ENCODE measurements at places on chromosomes 4 and X.

- DNase-seq, result no peak
Measured at GRCh38 chr4:85102606-85103005, 136.1 kb upstream of the WDFY3 start.

DNA sequence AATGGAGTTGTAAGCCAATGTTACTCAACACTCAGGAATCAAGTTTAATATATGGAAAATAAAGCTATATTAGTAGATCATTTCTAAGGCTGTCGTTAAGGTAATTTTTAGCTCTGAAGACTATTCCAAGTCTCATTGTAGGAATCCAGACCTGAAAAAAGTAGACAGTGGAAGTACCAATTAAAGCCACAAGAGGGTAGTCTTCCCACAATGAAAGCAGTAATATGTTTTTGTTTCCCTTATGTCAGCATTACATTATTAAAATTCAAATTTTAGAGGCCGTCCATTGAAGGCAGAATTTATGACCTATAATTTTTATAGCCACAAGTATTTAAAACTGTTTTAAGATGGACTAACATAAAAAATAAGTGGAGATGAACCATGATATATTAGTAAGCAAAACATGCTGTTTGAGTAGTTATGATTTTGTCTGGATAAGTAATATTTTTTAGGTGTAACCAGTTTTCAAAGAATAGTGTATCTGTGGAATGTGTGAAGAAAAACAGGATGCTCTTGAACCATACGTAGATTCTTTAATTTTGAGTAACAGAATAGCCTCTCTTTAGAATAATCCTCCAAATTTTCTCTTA is 372.6 kb upstream of the TECRL start:
- DNase-seq, result peak; percentile 57

DNA sequence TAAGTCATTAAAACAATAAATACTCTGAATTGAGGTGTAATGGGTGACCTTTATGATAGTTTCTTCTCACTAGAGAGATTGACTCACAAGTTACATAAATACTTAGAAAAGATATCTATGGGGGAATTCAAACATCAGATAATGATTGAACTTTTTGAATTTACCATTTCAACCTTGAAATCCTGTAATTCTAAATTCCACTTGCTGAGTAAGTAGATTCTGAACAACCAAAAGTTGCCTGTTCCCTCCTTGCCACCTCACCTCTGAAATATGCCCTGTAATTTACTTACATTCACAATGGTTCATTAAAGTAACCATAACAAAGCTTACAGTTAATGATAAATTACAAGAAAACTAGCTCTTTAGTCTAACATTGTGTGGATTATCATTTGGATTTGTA is 43.3 kb upstream of the SLC39A8 start:
- DNase-seq, result no peak

DNA sequence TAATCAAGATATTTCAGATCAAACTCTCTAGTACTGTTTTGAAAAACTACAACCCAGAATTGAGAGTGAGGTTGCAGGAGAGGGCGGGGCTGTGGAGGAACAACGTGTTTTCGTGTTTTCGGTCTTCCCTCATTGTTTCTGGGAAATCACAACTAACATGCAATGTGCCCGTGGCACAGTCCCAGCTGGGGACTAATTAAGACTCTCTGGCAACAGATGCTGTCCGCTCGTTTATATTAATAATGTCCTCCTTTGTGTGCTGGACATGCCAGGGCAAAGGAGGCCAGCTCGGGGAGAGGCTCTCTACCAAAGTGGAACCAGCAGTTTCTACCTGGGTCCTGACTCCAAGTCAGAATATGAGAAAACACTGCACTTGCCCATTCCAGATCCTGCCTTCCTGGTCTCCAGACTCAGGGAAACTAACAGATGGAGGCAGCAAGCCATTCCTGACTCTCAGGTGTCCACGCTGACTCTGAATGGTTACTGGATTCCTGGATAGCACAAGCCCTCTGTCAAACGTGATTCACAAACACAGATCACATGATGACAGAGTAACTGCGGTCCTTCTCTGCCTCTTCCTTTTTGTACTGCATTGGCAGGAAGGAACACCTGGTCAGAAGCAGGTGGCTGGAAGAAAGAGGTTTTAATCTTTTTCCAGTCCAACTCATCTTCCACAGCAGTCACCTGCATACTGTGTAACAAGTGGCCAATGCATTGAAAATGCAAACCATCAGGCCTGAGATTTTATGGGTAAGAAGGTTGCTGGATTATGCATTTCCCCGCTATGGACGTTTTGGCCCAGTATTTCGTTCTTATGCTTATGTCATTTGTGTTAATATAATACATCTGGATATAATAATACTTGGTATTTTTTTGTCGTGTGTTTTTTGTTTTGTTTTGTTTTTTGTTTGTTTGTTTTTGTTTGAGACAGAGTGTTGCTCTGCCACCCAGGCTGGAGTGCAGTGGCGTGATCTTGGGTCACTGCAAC is 65.0 kb downstream of the COQ2 start:
- peak; percentile 51 for DNase-seq

- DNase-seq, result no peak
Measured at GRCh38 chr4:99578714-99579113, 4.1 kb downstream of the MTTP start.

DNA sequence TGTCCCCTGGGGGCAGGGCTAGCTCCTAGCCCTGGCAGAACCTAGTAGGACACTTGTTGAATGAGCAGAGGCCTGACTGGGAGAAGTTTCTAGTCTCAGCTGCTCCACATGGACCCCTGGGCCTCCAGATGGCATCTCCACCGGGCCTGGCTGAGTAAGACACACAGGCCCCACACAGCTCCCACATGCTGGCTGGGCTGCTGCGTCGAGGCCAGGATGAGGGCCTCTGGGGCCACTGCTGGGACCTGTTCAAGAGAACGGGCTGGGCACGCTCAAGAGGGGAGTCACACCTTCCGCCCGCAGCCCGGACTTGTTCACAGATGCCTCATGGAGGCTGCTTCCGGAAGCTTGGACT is 4.2 kb upstream of the HGFAC start:
- no peak for DNase-seq

- no peak for DNase-seq
Measured at GRCh38 chrX:47850901-47851300, 14.2 kb downstream of the ZNF81 start.

Data from MCF 10A (cell line).